ENCODE measurements at places on chromosomes 7 and 10.

GRCh38 chr10:101878869-101879268, 35.3 kb upstream of the KCNIP2 start:
- no peak for DNase-seq

GRCh38 chr10:85513436-85513835, 853.2 kb downstream of the GRID1 start:
- no peak for DNase-seq

- no peak for DNase-seq
Measured at GRCh38 chr7:50707236-50708006, 75.3 kb downstream of the GRB10 start.

DNA sequence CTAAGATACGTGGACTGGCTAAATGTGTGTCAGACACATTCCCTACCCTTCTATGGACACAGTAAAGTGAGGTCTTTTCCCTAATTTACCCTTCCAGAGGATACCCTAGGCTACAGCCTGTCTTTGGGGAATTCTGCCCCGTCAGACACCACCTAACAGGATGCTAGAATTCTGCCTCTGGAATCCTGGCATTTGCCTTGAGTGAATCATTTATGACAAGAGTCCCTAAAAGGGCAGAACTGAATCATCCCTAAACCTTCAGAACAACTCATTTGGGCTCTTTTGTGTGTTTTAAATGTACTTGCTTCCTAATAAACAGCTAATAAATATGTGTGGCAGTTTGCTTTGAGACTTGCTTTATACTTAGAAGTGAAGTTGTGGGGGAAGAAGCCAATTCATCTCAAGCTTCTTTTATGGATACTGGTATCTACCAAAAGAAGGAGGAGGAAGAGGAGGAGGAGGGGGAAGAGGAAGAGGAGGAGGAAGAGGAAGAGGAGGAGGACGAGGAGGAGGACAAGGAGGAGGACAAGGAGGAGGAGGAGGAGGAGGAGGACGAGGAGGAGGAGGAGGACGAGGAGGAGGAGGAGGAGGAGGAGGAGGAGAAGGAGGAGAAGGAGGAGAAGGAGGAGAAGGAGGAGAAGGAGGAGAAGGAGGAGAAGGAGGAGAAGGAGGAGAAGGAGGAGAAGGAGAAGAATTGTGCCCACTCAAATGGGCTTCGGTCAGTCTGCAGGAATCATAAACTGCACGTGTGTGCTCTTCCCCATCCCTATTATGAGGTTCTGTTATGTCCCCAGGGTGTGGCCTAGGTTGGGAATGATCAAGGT, 27.1 kb downstream of the PARP12 start:
- no peak for DNase-seq

DNA sequence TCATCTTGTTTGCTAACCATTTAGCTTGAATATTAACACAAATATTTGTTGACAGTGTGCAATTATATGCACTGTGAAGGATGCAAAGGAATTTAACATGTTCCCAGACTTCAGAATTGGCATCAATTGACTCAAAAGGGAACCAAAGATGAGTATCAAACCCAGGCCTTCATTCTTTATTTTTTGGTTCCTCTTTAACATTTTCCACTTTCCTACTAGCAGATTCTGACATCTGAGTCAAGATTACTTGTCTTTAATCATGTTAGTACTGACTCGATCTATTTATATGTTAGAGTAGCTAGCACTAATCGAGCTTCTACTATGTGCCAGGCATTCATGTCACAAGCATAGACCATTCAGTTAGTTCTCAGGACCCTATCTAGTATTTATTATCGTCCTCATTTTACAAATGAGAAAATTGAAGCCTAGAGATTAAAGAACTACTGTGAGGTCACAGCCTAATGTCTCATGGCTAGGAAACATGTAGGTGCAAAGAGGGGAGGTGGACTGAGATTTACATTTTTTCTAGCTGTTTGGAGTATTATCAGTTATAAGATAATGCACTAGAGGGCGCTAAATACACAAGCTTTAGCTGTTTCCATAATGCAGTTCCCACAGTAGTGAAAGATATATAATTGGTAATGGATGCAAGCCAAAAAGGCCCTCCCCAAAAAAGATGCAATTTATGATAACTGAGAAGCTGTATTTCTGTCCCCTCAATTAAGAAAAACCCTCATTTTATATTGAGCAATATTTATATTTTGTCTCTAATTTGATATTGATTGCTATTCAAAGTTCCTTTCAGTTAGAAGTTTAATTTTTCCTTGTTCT, 32.9 kb upstream of the KMT2E start:
- peak; percentile 30 for DNase-seq

- no peak for DNase-seq
Measured at GRCh38 chr7:28674359-28674782, 262.1 kb downstream of the CREB5 start.

- no peak for DNase-seq
Measured at GRCh38 chr7:125122173-125122572, 192.5 kb upstream of the POT1 start.

DNA sequence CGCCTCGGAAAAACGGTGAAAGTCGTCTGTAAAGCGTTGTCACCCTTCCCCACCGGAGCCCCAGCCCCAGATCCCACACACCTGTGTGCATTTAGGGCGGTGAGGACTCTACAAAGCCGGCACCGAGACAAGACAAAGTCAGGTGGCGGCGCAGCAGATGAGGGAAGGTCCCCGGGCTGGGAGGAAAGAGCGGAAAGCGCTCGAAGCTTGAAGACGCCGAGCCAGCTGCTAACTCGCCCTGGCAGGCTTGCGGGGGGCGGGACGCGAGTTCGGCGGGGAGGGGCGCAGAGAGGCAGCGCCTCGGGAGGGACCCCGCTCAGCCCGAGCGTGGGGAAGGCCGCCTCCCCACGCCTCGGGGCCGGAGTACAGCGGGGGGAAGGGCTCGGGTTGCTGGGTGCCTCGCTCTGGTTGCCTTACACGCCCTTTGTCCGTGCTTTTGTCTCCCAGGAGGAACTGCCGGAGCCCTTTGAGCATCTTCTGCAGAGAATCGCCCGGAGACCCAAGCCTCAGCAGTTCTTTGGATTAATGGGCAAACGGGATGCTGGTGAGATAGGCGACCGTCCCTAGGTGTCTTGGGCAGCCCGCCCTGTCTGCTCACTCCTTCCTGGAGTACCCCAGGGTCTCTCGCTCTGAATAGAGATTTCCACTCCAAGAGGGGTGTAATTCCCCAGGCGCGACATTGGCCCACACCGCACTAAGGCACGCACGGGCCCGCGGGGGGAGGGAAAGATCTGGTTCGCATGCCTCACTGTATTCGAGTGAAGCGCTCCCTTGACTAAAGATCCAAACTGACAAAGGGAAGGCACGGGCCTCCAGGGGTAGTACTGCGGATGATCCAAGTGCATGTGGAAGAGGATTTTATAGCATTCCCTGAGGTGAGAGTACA, 1.6 kb downstream of the TAC1 start:
- no peak for DNase-seq

GRCh38 chr10:17918187-17918903, 33.4 kb upstream of the SLC39A12 start:
- DNase-seq: no peak

- no peak for DNase-seq
Measured at GRCh38 chr10:7551289-7551688, 115.5 kb downstream of the ITIH5 start.

- DNase-seq: peak; percentile 10
Measured at GRCh38 chr10:34906067-34906965, 91.2 kb upstream of the PARD3 start.

DNA sequence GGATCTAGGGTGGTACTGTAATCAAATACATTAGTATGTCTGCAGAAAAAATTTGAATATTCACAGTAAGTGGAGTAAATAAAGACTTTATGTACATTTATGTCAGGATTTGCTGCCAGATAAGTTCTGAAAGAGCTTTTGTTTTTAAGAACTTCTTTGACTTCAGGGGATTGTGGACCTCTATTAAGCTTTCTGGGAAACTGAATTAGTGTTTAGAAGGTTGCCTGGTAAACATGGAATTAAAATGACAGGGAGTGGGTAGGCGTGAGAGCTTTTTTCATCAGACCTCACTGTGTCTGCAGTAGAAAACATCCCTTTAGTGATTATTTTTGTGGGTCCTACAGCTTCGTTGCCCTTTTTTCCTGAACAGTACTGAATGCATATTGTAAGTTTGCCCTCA, 15.7 kb downstream of the SDHAF3 start:
- peak; percentile 70 for DNase-seq

DNA sequence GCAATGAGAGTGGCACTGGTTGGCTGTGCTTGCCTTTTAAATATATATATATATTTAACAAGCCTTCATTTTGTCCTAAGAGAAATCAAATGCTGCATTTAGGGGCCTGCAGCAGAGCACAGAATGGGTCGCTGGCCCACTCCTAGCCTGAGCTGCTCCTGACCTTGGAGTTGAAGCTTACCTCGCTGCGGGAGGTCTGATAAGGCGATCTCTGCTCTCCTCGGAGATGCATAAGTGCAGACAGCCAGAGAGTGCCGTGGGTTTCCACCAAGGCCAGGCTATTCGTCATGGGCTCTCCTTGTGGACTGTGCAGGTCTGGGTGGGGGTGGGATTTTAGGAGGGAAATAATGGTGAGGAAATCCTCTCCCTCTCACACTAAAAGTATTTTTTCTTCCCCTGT, 99.5 kb upstream of the IKZF1 start:
- DNase-seq: no peak

DNA sequence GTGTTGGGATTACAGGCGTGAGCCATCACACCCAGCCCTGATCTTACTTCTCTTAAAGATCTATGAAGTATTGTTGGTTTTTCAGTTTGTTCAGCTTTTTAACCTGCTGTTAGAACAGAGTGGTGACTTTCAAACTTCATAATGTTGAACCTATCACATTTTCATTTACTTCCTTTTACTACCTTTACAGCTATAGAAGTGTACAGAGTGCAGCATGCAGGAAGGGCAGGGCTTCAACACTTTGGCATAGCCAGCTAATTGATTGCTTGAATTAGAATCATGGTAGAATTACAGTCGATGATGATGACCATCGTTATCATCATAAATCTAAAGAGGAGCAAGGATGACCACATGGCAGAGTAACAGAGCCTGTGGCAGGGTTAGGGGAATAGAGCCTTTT, 55.5 kb downstream of the AOAH start:
- no peak for DNase-seq

DNA sequence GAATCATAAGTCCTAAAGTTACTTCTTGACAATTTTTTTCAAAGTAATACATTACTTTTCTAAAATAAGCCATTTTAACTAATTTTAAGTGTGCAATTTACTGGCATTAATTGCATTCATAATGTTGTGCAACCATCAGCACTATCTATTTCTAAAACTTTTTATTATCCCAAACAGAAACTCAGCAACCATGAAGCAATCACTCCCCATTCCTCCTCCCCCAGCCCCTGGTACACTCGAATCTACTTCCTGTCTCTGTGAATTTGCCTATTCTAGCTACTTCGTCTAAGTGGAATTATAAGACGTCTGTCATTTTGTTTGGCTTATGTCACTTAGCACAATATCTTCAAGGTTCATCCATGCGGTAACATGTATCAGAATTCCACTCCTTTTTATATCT, 84.9 kb downstream of the MKX start:
- DNase-seq: no peak

- no peak for DNase-seq
Measured at GRCh38 chr10:14451341-14451740, 120.6 kb upstream of the FRMD4A start.

- DNase-seq: no peak
Measured at GRCh38 chr10:63767138-63767801, 246.1 kb downstream of the REEP3 start.

- no peak for DNase-seq
Measured at GRCh38 chr7:37673523-37673922, 10.0 kb upstream of the GPR141 start.

DNA sequence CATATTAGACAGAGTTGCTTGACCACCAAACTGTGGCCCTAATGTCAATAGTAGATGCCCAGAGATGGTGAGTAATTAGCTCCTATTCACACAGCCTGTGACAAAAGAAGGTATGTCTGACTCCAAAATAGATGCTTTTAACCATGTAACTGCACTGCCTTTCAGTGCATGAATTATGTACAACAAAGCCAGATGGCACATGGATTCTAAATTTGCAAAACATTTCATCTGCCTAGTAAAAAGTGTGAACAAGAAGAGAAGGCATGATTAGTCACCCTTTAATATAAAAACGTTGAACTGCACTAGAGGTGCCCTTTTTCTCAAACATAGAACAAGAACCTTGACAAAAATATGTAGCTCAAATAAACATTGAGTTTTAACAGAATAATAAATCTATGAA, 35.5 kb upstream of the PTPRZ1 start:
- DNase-seq: no peak

DNA sequence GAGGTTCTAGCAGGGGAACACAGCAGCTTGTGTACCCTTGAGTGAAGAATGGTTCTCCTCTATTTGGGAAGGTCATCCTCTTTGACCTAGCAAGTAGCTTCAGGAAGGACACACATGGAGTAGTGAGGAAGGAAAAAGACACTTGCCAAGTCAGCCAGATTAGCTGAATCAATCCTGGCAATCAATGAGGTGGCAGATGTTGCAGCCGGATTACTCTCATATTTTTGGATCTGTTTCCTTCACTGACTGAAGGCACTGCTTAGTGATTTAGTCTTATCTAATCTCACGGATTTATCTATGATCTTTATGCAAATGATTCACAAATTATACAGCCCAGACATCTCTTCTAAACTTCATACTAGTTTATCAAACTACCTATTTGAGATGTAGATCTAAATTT, 218.8 kb downstream of the GPR158 start:
- DNase-seq: no peak

DNA sequence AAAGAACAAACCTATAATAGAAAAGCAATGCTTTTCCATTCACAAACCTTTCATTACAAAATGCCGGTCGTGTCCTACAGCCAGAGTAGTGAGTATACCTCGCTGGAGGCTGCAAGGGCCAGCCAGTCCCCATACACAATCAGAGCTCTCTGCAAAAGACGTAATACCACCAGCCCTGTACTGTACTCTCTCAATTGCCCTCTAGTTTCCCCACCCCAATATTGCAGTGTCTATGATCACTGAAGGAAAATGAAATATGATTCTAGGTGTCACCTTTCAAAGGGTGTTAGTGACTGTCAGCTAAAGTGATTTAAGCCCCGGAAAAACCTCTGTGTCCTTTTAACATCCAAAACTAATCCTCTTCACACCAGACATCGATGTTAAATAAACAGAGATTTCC, 24.8 kb downstream of the PLXNA4 start:
- no peak for DNase-seq

GRCh38 chr7:99944497-99945070, 15.2 kb upstream of the GJC3 start:
- DNase-seq: no peak

- no peak for DNase-seq
Measured at GRCh38 chr7:22671177-22671879, 55.7 kb upstream of the IL6 start.

GRCh38 chr7:5283421-5284303, 919 bp downstream of the SLC29A4 start:
- DNase-seq: no peak

- DNase-seq: no peak
Measured at GRCh38 chr10:2761311-2761710, 306.0 kb upstream of the PFKP start.

DNA sequence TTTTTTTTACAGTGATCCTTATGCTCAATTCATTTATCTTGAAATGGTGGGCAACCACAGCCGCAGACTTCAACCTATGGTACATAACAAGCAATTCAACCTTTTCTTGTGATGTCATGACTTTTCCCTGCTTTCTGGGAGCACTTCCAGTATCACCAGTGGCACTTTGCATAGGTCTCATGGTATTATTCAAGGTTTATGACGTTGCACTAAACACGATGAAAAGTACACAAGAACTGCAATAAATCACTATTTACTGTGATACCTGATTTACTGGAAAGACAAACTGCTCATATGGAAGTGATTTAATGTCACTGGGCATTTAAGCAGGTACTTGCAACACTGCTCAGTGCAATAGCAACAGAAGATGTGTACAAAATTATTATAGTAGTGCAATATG, 251.7 kb upstream of the CXCL12 start:
- no peak for DNase-seq

- no peak for DNase-seq
Measured at GRCh38 chr10:31847515-31847914, 81.1 kb downstream of the ARHGAP12 start.

Data from NCI-H1048 (cell line).